ENCODE measurements at places on chromosomes 6 and 20.

DNA sequence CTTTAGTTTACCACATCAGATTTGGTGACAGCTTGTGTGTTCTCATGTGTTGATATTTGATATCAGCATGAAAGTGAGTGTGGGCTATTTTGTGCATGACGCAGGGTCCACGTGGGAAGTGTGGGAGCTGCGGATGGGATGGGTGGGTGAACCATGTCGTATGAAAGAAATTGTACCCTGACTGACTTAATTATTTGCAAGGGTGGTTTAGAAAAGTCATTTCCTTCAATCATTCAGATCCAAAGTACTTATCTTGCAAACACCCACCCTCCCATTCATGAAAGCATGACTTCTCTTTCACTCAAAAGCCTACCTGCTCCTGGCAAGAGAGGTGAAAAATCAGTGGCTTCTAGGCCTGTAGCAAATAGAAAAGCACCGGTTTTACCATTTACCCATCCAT is 91.8 kb upstream of the BACH2 start:
- DNase-seq = no peak

DNA sequence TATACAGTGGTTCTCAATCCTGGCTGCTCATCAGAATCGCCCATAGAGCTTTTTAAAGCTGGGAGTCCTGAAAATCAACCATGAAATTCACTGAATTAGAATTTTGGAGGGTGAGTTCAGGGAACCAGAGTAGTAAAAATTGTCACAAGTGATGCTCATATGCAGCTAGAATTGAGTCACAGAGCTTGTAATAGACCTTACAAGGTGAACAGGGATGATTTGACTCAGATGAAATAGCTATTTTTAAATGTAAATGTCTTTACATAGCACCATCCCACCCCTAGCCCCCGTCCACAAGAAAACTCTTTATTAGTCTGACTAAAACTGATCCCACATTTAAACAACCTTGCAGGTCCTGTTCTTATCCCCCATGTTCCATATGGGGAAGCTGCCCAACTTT is 531.7 kb downstream of the LMBRD1 start:
- no peak for DNase-seq

DNA sequence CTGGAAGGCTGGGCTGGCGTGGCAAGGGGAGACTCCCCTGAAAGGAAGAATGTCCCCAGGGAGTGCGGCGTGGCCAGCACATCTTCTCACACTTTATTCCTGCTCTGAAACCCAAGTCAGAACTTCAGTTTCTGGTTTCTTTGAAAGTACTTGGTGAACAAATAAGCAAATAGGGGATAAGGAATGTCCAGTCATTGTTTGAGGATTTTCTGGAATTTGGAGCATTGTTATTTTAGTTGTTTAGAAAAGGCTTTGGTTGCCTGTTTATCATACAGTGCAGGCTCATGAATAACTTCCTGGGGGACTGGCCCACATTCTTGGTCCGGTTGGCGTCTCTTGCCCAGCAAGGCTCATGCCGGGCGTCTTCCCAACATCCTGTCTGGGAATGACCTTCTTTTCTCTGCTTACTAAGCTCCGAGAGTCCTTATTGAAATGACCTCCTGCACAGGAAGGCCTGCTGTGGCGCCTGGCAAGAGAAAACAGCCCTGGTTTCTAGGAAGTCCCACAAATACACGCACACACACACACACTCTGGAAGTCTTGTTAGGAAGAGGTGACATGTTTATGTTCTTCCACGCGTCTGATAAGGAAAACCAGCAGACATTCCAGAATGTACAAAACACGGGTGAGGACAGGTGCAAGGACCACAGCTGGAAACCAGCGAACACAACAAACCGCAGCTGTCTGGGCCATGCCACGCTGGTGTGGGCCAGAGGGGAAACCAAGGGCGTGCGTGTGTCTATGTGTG is 71.9 kb downstream of the TMEM170B start:
- DNase-seq = no peak

DNA sequence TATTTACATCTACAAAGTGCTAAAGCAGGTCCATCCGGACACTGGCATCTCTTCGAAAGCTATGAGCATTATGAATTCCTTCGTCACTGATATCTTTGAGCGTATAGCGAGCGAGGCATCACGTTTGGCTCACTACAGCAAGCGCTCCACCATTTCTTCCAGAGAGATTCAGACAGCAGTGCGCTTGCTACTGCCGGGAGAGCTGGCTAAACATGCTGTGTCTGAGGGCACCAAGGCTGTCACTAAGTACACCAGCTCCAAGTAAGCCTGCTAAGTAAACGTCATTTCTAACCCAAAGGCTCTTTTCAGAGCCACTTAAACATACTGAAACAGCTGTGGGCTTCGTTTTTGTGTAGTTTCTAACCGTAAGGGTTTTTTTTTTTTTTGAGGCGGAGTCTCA is 27.5 kb upstream of the SLC17A4 start:
- no peak for DNase-seq

- DNase-seq = no peak
Measured at GRCh38 chr6:169558378-169558773, 143.5 kb downstream of the WDR27 start.

GRCh38 chr6:33914645-33915044 is 110.8 kb upstream of the MLN start:
- DNase-seq = no peak

- DNase-seq = no peak
Measured at GRCh38 chr6:38573801-38574395, 65.8 kb downstream of the BTBD9 start.

GRCh38 chr20:24987873-24988835 is 4.4 kb downstream of the APMAP start:
- DNase-seq = no peak

DNA sequence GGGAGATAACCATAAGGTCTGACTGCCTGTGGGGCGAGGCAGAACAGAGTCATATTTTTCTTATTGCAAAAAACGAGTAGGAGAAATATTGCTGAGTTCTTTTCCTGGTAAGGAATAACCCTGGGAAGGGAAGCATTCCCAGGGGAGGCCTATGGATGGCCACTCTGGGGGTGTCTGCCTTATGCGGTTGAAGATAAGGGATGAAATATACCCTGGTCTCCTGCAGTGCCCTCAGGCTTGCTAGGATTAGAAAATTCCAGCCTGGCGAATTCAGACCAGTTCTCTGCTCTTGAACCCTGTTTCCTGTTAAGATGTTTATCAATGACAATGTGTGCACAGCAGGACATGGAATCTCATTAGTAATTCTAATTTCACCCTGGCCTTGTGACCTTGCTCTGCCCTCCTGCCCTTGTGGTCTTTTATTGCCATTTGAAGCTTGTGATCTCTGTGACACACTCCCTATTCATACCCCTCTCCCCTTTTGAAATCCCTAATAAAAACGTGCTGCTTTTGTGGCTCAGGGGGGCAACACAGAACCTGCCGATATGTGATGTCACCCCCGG is 491.1 kb upstream of the EYS start:
- no peak for DNase-seq

GRCh38 chr6:20242397-20242796 is 30.1 kb upstream of the MBOAT1 start:
- DNase-seq = no peak

DNA sequence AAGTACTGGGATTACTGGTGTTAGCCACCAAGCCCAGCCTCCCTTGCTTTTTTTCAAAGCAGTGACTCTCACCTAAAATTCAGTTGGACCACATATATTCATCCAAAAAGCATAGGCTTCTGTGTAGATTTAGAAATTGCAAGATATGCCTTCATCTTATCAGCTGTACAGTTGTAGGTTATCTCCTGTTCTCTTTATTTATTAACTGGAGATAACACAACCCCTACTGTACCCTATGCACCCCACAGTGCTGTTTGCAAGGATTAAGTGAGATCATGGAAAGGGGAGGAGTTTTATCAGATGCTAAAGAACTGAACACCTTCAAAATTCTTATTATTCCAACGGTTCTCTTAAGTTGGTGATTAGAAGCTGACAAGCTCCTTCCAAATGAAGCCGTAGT is 164.4 kb upstream of the JARID2 start:
- DNase-seq = no peak

GRCh38 chr6:145340256-145340655 is 395.1 kb downstream of the EPM2A start:
- DNase-seq = no peak

GRCh38 chr6:10756085-10756484 is 8.5 kb downstream of the TMEM14B start:
- no peak for DNase-seq

GRCh38 chr20:24535941-24536730 is 66.7 kb downstream of the SYNDIG1 start:
- no peak for DNase-seq

DNA sequence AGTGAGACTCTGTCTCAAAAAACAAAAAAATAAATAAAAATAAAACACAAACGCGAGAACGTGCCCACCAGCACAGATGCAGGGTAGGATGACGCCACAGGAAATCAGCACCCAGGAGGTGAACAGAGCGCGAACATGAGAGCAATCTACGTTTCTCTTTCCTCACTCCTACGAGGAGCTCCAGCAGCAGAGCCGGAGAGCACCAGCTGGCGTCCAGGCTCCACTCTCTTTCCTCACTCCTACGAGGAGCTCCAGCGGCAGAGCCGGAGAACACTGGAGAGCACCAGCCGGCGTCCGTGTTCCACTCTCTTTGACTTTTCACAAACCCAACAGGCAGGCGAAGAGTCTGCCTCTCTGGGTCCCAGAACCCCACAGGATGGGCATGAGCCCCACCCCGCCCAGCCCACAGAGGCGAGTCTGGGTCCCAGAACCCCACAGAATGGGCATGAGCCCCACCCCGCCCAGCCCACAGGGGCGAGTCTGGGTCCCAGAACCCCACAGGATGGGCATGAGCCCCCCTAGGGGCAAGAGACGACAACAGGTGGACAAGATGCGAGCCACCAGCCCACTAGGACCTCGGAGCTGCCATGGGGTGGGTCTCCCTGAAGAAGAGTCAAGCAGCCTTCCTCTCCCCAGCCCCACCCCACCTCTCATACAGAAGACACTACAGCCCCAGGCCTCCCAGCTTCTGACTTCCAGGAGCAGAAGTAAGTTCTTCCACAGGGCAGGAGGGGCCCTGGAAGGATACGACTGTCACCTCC is 20.2 kb downstream of the ZBTB46 start:
- DNase-seq = no peak

- no peak for DNase-seq
Measured at GRCh38 chr6:46787871-46788540, 5.2 kb upstream of the MEP1A start.

- DNase-seq = no peak
Measured at GRCh38 chr6:120198033-120198432, 848.5 kb upstream of the MAN1A1 start.

- no peak for DNase-seq
Measured at GRCh38 chr6:158622545-158623190, 21.9 kb downstream of the DYNLT1 start.

- no peak for DNase-seq
Measured at GRCh38 chr6:20173833-20174792, 38.2 kb downstream of the MBOAT1 start.

DNA sequence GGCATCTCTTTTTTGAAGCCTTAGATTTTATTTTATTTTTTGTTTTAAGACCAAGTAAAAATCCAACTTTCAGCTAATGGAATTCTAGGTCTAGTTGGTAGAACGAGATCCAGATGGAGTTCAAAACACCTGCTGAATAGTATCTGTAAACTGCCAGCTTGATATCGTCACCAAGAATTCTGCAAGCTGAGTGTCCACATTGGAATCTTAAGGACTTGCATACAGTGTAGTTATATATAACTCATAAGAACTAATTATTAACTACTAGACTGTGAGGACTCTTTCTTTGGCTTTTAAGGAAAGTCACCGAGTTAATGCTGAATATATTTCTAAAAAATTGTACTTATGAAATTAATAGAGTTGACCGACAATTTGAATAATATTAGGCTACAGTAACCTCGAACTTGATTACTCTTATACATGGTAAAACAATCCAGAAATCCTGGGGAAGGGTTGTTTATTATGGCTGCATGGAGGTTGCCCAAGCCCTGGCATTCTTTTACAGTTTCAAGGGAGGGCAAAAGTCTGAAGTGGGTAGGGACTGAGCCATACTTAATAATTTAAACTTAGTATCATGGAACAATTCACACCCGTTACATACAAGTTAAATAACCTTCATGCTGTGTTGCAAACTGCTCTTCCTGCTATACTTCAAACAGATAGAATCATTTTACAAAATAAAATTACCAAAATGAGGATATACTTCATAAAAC is 553.9 kb downstream of the PTPRT start:
- no peak for DNase-seq

GRCh38 chr20:63122626-63123025 is 93.3 kb downstream of the YTHDF1 start:
- no peak for DNase-seq

GRCh38 chr6:5275497-5275896 is 14.2 kb downstream of the FARS2 start:
- no peak for DNase-seq

GRCh38 chr6:21241231-21242130 is 352.1 kb upstream of the SOX4 start:
- no peak for DNase-seq

DNA sequence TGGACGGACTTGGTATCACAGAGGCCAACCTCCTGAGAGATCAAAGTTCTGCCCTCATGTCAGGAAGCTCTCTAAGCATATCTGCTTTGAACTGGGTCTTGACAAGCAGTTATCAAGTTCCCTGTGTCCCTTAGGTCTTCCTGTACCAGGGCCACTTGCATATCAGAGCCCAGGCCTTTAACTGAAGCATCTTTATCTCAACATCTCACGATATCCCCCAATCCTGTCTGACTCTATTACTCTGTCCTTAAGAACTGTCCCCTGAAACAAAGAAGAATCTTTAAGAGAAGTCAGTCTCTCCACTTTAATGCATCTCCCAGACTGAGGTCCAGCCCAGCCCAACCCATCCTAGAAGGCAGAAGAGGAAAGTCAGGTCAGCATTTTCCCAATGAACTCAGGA is 8.2 kb downstream of the MAS1L start:
- DNase-seq = no peak

DNA sequence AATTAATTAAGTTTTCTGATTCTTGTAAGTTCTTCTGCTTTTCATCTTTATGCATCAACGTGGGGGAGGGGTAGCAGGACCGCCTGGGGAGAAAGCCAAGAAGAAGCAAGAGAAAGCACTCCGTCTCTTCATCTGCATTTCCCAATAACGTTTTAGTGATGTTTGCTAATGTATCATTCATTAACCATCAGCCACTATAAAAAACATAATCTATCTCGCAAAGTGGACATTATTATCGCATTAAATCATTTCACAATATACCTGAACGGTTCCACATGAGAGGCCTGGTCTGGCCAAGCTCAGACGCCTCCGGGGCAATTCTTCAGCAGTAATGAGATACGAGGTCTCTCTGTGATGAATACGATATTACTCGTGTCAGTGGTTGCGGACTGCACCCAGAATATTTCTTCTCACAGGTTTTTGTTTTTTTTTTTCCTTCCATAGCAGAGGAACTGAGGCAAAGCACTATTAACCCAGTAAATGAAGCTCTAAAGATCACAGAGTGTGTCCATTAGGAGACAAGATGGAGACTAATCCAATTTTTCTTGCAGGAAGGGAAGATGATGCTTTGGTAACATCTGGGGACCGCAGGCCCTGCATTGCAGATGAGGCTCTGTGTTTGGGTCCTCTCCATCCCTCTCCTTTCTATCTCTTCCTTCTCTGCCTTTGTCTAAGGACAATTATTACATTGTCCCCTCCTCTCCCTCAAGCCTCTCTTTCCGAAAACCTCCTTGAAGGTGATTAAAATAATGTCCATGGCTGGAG is 156.1 kb downstream of the SLC35B3 start:
- no peak for DNase-seq

GRCh38 chr6:144888621-144889020 is 603.5 kb downstream of the UTRN start:
- no peak for DNase-seq

- no peak for DNase-seq
Measured at GRCh38 chr6:79384845-79385244, 150.4 kb upstream of the HMGN3 start.

- no peak for DNase-seq
Measured at GRCh38 chr6:71290611-71291010, 2.0 kb downstream of the OGFRL1 start.
